ENCODE measurements at places on chromosomes 13 and 19.

DNA sequence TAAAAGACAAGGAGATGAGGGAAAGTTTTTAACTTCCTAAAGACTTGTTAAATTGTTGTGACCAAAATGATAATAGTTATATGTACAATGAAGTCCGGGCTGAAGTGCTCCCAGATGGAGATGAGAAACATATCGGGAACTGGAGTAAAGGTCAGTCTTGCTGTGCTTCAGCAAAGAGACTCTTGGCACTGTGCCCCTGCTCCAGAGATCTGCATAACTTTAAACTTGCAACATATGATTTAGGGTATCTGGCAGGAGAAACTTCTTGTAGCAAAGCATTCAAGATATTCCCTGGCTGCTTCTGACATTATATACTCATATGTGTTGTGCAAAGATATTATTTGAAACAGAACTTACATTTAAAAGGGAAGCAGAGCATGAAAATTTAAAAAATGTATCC, 786.6 kb upstream of the SLITRK6 start:
- DNase-seq = no peak

- no peak for DNase-seq
These were observed 3.9 kb downstream of the IQCN start for GRCh38 chr19:18270326-18270725.

DNA sequence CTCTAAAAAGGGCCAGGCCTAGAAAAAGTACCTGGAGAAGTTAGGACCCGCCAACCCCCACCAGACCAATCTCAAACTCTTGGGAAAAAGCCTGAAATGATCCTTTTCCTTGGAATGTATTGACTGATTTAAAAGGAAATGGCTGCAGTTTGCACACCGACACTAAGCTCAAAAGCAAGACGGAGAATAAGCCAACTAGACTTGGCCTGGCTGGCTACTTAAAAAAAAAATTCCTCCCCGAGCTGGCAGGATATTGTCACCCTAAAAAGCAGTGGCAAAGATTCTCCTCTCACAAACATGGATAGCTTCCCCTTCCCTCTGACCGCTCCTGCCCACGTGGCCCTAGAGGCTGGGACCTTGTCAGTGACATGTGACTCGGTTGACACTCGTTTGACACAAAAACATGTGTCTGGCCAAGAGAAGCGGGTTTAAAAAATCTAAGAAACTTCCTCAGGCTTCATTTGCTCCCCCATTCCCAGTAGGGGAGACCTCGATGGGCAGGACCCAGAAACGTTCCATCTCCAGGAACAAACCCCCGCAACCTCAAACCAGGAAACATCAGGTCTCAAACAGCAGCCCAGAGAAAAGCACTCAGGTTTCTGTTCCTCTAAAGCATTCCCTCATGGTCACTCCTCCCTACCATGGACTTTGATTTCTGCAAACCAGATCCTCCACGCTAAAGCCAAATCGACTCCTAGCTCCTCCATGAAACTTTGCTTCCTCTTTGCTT, 1.3 kb downstream of the RFX1 start:
- no peak for DNase-seq

DNA sequence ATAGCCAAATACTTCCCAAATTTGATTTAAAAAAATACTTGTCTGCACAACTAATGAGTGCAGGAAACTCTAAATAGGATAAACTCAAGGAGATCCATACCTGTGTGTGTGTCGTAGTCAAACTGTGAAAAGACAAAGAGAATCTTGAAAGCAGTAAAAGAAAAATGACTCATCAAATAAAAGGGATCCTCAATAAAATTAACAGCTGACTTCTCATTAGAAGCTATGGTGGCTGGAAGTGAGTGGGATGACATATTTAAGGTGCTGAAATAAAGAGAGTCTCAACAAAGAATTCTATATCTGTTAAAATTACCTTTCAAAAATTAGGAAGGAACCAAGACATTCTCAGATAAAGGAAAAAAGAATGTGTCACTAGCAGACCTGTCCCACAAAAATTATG, 13.7 kb downstream of the RNASEH2B start:
- no peak for DNase-seq

- DNase-seq = peak; percentile 97
These were observed 603 bp downstream of the RFX1 start for GRCh38 chr19:14005349-14006084.

- no peak for DNase-seq
These were observed 4.6 kb downstream of the PIK3R2 start for GRCh38 chr19:18157465-18158063.

DNA sequence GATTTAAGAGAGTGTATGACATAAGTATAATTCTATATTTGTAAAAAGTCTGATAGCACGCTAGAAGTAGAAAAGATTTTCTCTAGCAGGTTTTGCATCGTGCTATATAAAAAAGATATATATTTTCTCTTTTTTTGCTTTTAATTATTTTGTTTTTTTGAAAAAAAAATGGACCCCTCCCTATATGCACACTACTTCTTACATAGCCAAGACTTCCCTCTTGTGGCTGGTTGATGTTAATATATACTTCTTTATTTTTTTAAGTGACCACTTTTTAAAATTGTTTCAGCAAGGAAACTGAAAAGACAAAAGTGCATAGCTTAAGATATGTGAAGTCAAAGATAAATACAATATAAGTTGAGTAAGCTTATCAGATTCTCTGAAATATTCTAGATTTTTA, 1202.8 kb downstream of the DIAPH3 start:
- no peak for DNase-seq

GRCh38 chr19:55667511-55667910, 7.5 kb upstream of the EPN1 start:
- no peak for DNase-seq

DNA sequence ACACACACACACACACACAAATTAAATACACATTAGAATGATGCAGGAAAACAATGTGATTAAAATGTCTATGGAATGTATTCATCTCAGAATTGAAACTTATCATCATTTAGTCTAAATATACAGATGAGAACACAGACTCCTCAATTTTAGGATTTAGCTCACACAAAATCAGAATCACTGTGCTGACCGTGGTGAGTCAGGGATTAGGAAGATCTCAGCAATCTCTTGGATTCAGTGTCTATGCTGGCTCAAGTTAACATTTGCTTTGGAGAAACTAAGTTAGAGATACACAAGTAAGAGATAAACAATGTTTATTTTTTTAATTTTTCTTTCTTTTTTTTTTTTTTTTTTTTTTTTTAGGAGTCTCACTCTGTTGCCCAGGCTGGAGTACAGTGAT, 323.6 kb downstream of the KLF12 start:
- DNase-seq = no peak

DNA sequence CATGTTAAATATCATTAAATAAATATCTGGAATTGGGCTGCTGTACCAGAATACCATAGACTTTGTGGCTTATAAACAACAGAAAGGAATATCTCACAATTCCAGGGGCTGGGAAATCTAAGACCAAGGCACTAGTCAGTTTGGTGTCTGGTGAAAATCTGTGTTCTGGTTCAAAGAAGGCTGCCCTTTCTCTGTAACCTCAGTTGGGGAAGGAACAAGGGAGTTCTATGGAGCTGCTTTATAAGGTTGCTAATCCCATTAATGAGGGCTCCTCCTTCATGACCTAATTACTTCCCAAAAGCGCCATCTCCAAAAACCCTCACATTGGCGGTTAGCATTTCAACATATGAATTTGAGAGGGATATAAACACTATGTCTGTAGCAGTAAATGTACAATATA, 480.9 kb downstream of the GPC5 start:
- no peak for DNase-seq

DNA sequence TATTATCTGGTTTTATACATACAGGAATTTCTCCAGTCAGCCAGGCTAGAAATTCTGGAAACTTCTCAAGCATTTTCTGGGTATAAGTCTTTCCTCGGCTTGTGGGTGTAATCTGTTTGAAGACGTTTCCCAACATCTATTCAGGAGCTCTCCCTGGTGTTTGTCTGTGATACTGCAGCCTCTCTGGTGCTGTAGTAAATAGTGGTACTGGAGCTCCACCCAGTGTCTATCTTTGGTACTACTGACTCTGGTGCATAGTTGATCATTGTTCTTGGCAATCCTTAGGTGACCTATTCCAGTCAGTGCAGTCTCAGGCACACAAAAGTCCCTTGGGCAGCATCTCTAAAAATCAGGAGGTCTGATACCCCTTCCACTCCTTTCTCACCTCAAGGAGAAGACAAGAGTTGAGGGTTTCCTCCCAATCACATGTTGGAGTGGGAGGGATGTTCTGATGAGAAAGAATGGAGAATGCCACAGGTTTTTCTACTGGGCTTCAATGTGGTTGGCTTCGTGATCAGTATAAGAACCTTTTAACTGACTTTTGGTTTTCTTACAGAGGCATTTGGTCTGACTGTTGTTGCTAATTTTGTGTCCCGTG, 115.5 kb downstream of the CYSLTR2 start:
- DNase-seq = peak; percentile 87

GRCh38 chr19:40165362-40165937, 25.8 kb upstream of the MAP3K10 start:
- DNase-seq = peak; percentile 85

DNA sequence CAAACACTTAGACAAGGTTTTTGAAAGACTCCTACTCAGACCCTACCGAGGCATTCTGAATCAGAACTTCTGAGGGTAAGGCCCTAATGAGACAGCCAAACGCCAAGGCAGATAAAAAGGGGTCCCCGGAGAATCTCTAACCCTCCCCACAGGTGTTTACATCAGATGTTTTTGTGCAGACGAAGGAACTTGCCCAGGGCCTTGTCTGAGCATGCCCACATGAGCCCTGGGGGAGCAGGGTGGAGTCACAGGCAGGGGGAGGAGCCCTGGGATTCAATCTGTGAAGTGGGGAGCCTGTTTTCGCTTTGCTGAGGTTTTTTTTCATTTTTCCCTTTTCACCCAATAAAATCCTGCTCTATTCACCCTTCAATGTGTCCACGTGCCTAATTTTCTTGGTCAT, 61.6 kb upstream of the MED4 start:
- peak; percentile 74 for DNase-seq

DNA sequence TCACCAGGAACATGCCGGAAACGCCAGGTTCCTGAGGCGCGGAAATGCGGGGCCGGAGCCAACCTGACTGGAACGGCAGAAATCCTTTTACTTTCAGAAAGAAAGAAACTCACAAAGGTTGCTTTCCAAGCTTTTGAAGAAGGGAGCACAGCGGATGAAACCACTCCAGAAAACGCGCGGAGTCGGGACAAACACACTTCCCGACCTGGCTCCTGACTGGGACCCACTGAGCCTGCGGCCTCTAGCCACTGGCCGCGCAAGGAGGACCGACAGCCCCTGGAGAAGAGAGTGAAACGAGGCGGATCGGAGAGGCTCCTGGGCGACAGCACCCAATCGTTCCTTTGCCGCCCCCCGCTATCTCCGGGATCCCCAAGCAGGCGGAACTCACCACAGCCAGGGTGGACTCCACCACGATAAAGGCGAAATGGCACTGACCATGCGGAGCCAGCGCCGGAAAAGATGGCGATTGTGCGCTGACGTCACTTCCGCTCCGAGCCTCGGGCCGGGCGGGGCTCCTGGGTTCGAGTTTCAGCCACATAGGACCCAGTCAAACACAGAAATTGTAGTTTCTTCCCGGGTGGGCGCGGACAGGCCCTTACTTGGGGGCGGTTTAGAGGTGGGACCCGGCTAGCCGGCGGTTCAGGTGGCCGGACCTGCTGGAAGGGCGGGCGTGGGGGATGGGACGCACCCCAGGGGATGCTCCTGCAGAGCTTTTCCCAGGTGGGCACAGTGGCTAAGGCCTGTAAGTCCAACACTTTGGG, at the start of gene ZNF121:
Gene ZNF121 (minus strand): TSS at position 432 of the 761 bp plus-strand sequence. CDS start 16,407 bp downstream, outside the sequence.
- peak; percentile 93 for DNase-seq

- no peak for DNase-seq
These were observed 1.9 kb upstream of the PEG3 start for GRCh38 chr19:56842412-56842811.

GRCh38 chr13:38045278-38046048, 175.9 kb upstream of the TRPC4 start:
- no peak for DNase-seq

- no peak for DNase-seq
These were observed 36.9 kb downstream of the POLR1D start for GRCh38 chr13:27658546-27658945.

- no peak for DNase-seq
These were observed 12.0 kb upstream of the GAS6 start for GRCh38 chr13:113875837-113876281.

DNA sequence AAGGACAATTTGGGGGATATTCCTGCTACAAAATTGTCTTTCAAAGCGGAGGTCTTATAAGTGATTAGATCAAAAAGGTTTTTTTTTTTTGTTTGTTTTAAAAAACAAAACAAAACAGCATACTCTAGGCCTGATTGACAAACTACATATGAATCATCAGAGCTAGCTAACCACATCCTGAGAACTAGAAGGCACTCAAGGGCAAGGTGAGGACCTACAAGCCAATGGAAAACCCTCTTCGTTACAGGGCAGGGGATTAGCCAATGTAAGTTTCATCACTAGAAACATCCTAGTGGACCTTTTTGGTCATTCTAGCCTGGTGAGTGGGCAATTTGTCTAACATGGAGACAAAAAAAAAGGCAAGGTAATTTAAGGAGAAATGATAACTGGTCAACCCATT, 428.6 kb downstream of the RFC3 start:
- DNase-seq = no peak

GRCh38 chr19:14385492-14385891, 4.2 kb downstream of the ADGRE5 start:
- DNase-seq = no peak

DNA sequence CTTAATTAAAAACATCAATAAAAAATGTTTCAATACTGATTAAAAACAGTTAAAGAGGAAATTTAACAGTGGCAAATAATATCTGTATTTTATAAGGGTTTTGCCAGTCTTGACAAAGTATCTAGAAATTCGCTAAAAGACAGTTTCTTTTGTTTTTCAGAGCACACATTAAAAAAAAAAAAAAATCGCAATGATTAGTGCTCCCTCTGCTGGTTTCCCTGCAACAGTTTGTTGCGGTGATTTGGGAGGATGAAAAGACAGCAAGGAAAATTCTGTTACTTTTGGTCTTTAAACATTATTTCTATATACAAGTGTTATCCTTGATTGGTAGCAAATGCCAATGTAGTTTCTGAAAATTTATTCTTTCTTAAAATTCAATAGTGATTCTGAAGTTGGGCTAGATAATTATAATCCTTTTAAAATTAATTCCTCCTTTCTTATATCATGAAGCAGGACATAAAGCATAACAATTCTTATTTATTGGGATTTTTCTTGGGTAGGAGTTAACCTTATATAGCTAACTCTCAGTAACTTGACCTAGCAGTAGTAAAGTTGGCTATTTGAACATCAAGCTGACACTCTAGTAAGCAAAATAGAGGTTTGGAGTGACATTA, 23.1 kb upstream of the SPRY2 start:
- no peak for DNase-seq
